Activated CD4-positive, alpha-beta T cell treated with anti-CD3 and anti-CD28 coated beads for 4 hours (primary cell): ENCODE measurements at places on chromosomes 3 and 15.

DNA sequence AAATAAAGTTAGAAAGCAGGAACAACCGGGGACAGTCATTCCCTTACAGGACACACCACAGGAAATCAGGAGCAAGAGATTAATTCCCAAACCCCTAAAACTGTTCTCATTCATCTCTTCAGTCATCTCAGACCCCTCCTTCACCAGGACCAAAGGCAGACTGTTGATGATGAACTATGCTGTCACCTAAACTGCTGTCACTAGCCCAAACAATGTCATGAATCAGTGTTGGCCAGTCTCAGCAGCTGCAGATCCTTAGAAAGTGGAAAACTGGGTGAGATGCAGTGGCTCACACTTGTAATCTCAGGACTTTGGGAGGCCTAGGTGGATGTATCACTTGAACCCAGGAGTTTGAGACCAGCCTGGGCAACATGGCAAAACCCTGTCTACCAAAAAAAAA, 909.6 kb downstream of the ROBO1 start:
- no peak for DNase-seq

DNA sequence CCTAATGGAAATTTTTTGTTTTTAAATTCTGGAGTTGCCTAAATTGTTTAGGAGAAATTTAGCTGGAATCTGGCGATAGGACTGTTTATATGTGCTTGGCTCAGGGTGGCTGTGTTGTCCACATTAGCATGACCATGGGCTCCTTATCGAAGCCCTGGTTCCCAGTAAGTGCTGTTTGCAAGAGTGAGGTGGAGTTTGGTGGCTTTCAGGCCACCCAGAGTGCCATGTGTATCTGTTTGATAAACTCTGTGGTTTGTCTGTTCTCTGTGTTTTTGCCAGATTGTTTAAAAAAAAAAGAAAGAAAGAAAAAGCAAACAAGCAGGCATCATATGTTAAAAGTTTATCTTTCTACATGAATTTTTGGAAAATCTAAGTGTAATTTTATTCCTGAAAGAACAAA, 51.5 kb downstream of the PLCL2 start:
- no peak for DNase-seq

GRCh38 chr15:65421360-65422215, 1.2 kb downstream of the IGDCC4 start:
- DNase-seq = no peak

DNA sequence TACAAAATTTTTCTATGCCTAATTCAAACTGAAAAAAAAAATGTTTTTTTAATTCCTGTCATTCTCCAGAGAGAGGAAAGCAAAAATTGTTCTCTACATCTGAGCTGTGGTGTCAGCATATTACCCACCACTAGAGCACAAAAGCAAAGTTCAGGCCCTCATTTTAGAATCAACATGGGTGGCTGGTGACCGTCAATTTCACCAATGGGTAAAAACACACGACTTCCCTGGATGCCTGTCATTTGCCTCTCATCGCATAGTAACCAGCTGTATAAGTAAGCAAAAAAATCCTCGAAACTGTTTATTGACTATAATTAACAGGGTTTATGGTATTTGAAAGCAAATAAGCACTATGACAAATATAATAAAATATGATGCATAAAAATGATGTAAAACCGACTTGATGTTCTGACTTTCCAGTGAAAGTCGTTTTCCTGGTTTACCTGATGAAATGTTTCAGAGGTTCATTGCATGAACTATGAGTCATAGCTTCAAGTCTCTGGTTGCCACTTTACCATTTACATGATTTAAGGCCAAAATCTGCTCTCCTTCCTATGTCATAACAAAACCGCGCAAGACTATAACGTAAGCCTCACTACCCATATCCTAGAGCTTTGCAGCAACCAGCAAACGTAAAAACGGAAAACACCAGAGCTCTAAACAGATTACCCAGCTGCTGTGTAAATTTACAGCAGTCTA, 60.5 kb downstream of the THBS1 start:
- DNase-seq = no peak

GRCh38 chr3:71577011-71577410, 6.5 kb downstream of the FOXP1 start:
- DNase-seq = no peak

- DNase-seq = no peak
These were observed 231.0 kb upstream of the RASGRP1 start for GRCh38 chr15:38795471-38796245.

DNA sequence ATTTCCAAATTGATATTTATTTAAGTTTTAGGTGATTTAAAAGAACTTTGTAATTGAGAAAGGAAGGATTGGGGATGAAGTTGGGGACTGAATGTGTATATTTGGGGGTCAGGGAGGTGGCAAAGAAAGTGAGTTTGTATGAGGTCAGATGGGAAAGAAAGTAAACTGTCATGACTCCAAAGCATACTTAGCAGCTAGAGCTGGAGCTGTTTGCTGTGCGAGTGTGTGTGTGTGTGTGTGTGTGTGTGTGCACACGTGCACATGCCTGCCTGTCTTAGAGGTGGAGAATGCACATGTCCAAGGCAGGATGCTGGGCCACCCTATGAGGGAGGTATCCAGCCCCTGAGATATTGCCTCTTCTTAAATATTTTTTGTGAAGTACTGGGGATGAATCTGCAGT, 21.0 kb downstream of the BOC start:
- no peak for DNase-seq

DNA sequence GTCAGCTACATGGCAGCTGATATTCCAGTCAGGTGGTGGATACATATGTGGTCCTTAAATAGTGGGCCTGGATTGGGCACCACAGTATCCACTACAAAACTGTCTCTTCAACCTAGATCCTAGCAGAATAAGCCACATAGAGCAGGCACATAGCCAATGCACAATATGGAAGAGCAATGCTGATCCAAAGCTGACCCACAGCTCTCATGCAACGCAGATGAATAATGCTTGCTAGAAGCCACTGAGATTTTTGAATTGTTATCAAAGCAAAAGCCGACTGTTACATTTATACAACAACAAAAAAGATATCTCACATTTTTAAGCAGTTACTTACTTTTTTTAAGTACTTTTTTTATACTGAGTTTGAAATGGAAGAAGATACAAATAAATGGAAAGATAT, 11.2 kb downstream of the CNTN3 start:
- no peak for DNase-seq

DNA sequence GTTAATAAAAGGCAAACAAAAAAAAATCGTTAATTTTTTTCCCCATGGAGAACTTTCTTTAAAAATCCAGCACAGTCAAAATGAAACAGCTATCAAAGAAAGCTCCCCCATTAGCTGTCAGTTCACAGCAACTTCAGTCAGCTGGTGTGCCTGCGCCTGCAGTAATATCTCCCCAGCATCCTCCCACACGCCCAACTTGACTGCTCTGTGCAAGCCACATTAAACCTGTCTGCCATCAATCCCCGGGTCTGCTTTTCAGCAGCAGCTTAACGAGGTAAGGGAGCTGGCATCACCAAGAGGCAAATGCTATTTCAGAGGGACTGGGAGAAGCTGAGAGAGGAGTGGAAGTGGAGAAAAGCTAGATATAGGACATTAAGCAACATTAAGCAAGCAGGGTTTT, 337.5 kb downstream of the GAP43 start:
- DNase-seq = no peak

DNA sequence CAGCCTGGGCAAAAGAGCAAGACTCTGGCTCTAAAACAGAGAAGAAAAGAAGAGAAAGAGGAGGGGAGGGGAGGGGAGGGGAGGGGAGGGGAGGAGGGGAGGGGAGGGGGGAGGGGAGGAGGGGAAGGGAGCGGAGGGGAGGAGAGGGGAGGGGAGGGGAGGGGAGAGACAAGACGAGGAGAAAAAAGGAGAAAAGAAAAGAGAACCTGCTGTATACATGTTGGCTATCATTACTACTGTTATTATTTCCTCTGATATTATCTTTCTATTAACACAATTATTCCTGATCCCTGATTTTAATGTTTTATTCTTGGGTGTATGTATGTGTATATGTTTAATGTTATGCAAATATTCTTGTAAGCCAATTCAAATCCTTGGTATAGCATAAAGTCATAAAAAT, 46.9 kb downstream of the PLD1 start:
- no peak for DNase-seq

- DNase-seq = no peak
These were observed 51.4 kb upstream of the LIPC start for GRCh38 chr15:58380280-58380945.

GRCh38 chr3:155972885-155973584, 102.6 kb downstream of the GMPS start:
- DNase-seq = no peak

- DNase-seq = no peak
These were observed 41.4 kb downstream of the ZDHHC19 start for GRCh38 chr3:196169836-196170240.

GRCh38 chr3:132781922-132782321, 59.7 kb upstream of the NPHP3 start:
- DNase-seq = no peak

- no peak for DNase-seq
These were observed 24.2 kb upstream of the CA12 start for GRCh38 chr15:63405683-63406390.

DNA sequence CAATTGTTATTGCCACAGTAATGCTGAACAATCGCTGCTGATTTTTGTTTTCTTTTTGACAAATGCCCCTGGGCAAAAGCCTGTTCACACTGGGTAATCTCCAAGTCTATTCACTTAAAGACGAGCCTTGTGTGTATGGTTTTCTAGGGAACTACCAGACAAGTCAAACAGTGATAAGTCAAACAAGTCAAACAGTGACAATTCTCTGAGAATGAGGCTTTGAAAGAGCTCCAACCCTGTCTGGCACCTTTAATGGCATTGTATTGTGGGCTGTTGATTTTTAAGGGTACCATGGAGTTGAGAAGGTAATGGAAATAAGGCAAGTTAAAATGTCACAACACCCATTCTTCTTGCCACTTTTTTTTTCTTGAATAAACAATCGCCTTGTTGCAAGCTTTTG, 59.4 kb upstream of the TMC3 start:
- DNase-seq = no peak

DNA sequence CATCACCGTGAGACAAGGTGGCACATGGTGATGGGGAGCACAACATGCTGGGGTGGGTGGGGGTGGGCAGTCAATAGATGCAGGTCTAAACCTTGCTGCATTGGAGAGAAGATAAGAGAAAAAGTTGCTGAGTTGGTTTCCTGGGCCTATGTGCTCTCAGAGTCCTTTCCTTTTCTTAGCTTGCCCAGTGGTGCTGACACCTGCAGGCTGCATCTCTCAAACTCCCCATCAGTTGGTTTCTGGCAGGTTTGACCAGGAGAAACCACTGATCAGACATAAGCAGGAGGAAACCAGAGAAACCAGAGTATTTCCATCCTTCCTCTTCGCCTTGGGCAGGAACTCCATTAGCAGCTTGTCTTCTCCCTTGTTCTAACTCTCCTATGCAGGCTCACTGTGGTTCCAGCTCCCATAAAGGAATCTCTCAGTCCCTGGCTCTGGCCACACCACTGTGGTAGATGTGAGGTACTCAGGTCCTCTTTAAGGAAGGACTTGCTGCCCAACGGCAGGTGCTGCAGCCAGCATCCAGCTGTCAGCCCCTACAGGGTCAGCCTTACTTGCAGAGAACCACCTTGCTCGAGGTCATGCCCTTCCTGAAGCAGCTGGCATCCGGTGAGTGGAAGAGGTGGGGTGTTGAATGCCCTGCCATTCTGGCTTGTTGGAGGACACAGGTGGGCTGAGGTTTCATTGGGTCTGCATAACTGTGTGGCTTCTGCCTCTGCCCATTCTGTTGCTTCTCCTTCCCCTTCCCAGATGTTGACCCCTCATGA, 172.3 kb upstream of the ANKRD28 start:
- DNase-seq = no peak

DNA sequence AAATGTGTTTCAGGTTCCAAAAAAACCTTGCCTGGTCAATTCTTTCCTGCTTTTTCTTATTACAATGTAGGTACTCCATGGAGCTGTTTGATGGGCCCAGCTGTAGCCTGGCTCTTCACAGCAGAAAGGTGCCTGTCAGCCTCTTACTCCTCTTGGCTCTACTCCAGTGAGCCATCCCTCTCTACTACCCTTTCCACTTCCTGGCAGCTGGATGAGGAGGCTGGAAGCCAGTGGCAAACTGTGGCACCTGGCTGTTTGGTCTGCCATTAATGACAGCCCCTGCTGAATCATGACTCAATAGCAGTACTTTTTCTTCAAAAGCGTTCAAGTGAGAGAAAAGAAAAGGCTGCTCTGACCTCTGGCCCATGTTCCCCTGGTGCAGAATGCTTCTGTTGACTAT, 618.1 kb downstream of the PYDC2 start:
- DNase-seq = no peak

GRCh38 chr3:157956850-157957249, 149.4 kb downstream of the SHOX2 start:
- no peak for DNase-seq

DNA sequence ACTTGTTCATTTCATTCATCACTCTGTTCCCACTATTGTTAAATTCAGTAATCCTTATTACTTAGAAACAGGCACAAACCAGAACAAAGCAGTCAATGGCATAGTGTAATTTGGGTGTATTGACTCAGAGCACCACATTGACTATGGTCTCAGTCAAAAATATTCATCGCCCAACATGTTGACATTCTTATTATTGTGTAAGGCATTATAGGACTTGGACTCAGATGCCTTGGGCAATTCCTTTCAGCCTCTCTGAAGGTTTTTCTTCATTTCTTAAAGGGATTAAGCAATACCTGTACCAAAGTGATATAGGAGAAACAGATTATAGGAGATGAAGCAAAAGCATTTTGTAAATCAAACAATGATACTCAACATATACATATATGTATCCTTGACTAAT, 114.7 kb upstream of the BHLHE40 start:
- no peak for DNase-seq

DNA sequence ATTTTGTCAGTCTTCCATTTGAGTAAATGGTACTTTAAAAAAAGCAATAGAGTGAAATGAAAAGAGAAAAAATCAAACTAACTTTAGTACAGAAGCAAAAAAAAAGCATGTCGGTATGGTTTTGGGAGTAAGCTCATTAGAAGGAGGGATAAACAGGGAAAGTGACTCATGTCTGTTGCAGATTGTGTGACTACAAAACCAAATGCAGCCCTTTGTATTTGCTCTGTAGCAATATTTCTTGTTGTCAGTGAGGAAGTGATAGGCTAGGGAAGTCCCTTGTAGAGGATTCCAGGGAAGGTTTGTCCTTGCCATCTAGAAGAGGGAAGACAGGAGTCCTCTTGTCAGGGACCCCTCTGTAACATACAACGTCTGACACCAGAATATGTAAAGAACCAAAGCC, 150.5 kb upstream of the POU1F1 start:
- DNase-seq = no peak
